Activated T-cell treated with anti-CD3 and anti-CD28 coated beads, Interleukin-2, amount 50 U/mL, for 1 hour (primary cell): ENCODE measurements at places on chromosomes 16 and 17.

GRCh38 chr16:88919936-88920335 lies 53.5 kb upstream of the PABPN1L start:
- DNase-seq: no peak

GRCh38 chr17:44738214-44738906 lies 20.4 kb upstream of the ADAM11 start:
- no peak for DNase-seq

DNA sequence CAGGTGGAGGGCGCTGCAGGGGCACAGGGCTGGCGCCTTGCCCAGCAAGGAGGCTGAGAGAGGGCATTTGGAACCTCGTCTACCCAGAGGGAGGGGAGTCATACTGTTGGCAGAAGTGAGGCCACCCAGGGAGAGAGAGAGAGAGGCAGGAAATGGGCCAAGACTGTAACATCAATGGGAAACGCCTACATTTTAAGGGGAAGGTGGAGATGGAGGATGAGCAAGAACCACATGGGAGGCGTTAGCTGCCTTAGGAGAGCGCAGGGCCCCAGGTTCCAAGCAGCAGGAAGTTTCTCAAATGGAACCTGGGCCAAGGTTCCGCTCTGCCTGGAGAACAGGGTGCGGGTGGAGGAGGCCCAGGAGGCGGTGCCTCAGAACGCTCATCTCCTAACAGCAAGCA lies 2.7 kb upstream of the WFDC1 start:
- no peak for DNase-seq

DNA sequence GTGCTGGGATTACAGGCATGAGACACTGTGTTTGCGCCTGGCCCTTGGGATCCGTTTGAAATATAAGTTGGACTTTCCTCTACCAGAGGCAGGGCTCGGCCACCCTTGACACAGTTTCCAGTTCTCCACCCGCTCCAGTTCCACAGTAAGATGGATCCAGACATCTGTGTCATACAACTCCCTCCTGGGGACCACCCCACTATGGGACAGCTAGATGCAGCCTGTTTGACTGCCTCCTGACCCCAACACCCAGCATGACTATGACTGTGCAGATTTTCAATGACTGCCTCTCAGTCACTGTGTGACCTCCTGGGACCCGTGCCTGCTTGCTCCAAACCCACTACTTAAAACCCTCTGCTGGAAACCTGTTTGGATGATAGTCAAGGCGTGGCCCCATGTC lies 166.7 kb downstream of the IRF8 start:
- DNase-seq: no peak

DNA sequence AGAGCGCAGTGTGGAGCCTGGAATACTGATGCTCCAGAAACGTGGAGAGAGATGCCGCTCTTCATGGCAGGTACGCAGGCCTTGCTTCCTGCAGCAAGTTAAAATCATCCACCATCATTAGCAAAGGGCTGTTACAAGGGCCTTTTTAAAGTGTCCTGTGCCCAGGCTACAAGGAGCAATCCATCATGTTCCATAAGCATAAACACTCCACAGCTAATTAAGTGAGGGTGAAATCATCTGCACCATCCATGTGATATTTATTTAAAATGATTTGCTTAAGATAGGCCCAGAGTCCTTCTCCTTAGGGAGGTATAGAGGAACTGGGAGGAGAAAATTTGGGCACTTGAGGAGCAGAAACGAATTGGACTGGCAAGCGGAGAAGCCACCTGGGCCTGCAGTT lies 372.1 kb downstream of the XYLT1 start:
- no peak for DNase-seq

GRCh38 chr16:69893106-69893505 lies 58.0 kb upstream of the CLEC18A start:
- DNase-seq: no peak

DNA sequence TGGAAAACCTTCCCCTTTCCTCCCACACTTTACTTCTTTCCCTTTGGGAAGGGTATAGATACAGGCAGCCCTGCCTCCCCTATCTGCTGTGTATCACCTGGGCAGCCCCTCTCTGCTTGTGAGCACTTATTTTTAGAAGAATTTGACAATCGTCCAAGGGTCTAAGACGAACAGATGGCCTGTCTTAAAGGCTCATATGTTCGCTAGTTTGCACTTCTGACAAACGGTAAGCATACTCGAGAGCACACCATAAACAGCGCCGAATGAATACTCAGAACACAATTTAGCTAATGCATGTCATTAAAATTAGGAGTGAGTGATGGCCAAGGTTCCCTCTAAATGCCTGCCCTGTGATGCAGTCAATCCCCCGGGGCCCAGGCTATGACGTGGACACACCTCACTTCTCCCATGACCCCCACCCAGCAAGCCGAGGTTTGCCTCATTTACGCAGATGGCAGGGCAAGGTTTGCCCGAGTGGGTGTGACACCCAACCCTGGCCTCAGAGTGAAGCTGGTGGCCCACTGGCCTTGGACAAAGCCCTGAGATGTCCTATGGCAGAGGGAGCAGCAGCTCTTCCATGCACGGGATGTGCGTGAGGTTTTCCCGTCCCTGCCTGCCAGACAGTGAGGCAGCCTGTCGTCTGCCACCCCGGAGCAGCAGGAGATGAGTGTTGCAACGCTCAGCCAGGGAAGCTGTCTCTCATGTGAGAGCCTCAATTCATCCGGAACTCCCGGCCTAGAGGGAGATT lies 125.2 kb downstream of the C16orf78 start:
- DNase-seq: no peak

GRCh38 chr17:75737133-75737962 lies 16.1 kb downstream of the ITGB4 start:
- DNase-seq: no peak

GRCh38 chr17:74531231-74531761 lies at the start of gene CD300LB:
CD300LB (minus strand) TSS chr17:74531475; CDS start chr17:74531350, 125 bp downstream.
- DNase-seq: no peak

DNA sequence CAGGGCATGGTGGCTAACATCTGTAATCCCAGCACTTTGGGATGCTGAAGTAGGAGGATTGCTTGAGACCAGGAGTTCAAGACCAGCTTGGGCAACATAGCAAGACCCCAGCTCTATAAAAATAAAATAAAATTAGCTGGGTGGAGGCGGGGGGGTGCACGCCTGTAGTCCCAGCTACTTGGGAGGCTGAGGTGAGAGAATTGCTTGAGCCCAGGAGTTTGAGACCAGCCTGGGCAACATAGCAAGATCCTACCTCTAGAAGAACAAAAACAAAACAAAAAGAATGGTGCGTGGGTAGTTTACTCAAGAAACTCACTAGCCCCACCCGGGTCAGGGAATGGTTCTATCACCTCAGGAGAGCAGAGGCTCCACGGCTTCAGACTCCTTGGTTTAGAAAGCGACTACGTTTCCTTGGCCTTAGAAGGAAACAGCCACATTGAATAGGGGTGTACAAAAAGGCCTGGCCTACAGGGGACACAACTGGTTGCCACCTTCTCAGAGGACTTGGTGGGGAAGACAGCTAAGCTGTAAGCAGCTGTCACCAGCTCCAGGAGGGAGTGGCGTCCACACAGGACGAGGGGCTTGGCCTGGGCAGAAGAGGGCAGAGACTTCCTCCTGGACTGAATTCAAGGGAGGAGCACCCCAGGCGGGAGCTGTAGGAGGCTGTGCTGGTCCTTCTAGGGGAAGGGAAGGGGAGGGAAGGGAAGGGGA lies 716 bp downstream of the TK1 start:
- no peak for DNase-seq

DNA sequence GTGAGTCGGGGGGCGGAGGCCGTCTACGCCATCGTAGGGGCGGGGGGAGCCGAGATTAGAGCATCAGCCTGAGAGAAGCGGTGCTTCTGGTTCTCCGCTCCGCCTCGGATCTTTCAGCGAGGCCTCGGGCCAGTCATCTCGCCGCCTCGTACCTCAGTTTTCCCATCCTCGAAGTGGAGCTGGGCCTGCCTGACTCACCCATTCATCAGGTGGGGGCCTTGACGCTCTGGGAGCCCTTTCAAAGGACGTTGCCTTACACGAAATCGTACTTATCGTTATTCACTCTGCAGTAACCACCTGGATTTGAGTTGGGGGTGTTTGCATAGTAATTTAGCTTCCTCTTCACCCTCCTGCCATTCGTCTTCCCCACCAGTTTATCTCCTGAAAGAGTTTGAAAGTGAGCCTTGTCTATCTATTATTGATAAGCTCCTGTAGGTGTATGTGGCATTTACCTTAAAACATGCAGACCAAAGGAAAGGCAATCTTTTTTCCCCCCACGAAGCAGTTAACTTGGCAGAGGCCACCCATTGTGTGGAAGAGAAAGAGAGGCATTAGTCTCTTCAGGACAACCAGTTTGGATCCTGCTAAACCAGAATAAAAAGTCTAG lies 674 bp downstream of the TAF15 start:
- no peak for DNase-seq

GRCh38 chr17:15462976-15463772 lies 4.2 kb downstream of the CDRT4 start:
- DNase-seq: no peak

GRCh38 chr16:82924075-82924854 lies 297.5 kb downstream of the CDH13 start:
- DNase-seq: no peak

GRCh38 chr16:2532494-2533141 lies 1.4 kb upstream of the CEMP1 start:
- peak; percentile 63 for DNase-seq

DNA sequence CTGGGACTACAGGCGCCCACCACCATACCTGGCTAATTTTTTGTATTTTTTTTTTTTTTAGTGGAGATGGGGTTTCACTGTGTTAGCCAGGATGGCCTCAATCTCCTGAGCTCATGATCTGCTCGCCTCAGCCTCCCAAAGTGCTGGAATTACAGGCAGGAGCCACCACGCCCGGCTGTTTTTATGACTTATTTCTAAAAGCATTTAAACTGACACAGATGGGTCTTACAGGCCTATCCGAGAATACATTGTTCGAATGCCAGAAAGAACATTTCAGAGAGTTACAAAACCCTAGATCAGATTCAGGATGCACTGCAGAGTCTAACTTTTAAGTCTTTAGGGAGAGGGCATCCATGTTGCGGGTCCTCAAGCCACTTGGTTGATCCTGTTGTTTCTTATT lies 234.7 kb upstream of the MAF start:
- DNase-seq: no peak

- DNase-seq: peak; percentile 54
Observed at GRCh38 chr17:2396568-2397246, 4.2 kb downstream of the MNT start.

DNA sequence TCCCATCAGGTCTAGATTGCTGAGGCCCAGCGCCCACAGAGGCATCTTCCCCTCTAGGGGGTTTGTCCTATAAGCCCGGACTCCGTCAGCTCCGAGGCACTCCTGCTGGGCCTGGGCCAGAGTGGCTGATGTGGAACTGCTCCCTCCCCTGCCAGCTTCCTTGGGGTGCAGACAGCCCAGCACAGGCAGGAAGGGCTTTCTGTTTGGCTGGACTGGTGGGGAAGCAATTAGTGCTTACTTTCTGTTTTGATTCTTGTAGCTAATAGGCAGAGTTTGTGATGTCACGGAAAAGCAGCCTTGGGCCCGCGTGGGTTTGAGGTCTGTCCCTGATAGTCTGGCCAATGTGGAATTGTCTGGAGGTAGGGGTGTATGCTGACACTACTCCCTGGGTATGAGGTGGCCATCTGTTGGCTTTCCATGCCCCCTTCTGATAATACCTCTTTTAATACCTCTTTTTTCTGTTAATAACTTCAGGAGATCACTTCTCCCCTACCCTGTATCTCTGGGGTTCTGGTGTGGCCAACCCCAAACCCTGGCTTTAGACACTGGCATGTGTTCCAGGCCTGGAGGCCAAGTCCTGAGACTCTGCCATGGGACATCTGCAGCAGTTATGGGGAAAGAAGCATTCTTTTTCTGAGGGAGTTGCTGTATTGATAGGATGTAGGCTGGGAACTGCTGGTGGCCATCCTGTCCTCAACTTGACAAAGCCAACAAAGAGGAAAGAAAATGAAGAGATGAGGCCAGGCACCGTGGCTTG lies 190.9 kb downstream of the RAB11FIP4 start:
- DNase-seq: no peak

DNA sequence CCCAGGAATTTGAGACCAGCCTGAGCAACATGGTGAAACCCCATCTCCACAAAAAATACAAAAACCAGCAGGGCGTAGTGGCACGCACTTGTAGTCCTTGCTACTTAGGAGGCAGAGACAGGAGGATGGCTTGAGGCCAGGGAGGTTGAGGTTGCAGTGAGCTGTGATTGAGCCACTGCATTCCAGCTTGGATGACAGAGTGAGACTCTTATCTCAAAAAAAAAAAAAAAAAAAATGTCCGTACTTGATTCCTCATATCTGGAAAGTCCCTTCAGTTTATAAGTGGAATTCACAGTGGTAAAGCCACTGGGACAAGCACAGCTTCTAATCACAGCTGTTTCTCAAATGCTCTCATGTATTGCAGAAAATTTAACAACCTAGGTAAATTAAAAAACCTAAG lies 78.6 kb upstream of the CREBBP start:
- no peak for DNase-seq

- no peak for DNase-seq
Observed at GRCh38 chr17:66676421-66676820, 158.5 kb upstream of the CACNG5 start.

GRCh38 chr17:7888184-7888920 lies at the start of gene CHD3:
CHD3 (plus strand) TSS chr17:7888789; CDS start chr17:7889001, 212 bp downstream.
- DNase-seq: peak; percentile 58
